ENCODE measurements at places on chromosomes 6 and 20.

DNA sequence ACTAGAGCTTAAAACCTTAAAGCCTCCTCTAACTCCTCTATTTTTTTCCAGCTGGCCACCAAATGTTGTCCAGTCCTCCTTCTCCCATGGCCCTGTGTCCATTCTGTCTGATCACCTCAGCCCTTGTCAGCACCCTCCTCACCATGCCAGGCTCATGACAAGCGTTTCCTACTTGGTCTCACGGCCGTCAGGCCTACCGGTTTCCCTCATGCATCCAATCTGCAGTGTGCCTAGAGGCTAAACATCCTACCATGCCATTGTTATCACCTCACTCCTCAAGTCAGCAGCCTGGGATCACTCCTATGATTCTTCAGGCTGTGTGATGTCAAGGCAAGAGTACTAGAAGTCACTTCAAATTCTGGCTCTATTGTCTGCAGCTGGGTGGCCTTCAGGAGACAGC lies 9.6 kb upstream of the TJAP1 start:
- no peak for DNase-seq

GRCh38 chr6:132481189-132481588 lies 31.7 kb downstream of the STX7 start:
- DNase-seq: no peak

- peak; percentile 99 for DNase-seq
Observed at GRCh38 chr20:25237610-25238318, 10.1 kb upstream of the PYGB start.

- DNase-seq: no peak
Observed at GRCh38 chr6:29851190-29851589, 23.6 kb downstream of the HLA-G start.

- DNase-seq: no peak
Observed at GRCh38 chr20:1472556-1473245, 6.1 kb upstream of the NSFL1C start.

All from fibroblast of villous mesenchyme (primary cell).